ENCODE measurements at places on chromosomes 11 and 22.

DNA sequence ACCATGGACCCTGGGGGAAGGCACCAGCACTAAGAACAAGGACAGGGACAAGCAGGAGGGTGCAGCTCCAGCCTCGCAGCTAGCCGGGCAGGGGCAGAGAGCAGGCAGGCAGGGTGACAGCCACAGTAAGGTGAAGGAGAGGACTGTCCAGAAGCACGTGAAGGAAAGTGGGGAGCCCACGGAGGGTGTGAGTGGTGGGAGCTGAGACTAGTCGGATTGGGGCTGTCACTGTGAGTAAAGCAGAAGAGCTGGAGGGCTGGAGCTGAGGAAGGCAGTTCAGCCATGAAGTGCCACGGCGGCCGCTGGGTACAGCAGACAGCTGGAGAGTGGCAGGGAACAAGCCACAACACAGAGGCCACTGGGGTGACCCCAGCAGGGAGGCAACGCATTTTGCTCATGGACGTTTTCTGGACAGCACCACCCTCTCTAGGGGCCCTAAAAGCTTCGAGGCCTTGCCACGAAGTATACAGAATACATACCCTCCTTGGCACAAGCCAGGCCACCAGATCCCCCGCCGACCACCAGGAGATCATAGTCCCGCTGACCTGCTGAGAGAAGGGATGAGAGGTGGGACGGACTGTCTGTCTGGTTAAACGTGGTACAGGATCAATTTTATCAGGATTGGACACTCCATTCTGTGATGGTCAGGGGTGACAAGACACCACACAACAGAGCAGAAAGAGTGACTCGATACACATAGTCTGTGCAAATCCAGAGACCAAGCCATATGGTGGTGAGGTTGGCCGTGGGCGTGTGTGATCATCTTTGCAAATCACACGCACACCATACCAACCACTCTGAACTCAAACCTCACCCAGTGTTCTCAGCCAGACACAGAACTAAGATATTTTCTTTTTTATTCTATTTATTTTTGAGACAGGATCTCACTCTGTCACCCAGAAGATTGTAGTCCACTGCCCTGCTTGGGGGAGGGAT is 10.8 kb upstream of the COMT start:
- DNase-seq = no peak

- DNase-seq = no peak
Measured at GRCh38 chr11:104324276-104324675, 160.3 kb upstream of the PDGFD start.

- no peak for DNase-seq
Measured at GRCh38 chr11:90717522-90717921, 494.7 kb upstream of the CHORDC1 start.

- no peak for DNase-seq
Measured at GRCh38 chr11:93767018-93767417, 17.1 kb upstream of the MED17 start.

DNA sequence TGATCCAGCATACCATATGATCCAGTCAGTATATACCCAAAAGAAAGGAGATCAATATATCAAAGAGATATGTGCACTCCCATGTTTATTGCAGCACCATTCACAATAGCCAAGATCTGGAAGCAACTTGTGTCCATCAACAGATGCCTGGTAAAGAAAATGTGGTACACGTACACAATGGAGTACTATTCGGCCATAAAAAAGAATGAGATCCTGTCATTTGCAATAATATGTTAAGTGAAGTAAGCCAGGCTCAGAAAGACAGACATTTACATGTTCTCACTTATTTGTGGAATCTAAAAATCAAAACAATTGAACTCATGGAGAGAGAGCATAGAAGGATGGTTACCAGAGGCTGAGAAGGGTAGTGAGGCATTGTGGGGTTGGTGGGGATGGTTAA is 27.0 kb downstream of the SNU13 start:
- no peak for DNase-seq

DNA sequence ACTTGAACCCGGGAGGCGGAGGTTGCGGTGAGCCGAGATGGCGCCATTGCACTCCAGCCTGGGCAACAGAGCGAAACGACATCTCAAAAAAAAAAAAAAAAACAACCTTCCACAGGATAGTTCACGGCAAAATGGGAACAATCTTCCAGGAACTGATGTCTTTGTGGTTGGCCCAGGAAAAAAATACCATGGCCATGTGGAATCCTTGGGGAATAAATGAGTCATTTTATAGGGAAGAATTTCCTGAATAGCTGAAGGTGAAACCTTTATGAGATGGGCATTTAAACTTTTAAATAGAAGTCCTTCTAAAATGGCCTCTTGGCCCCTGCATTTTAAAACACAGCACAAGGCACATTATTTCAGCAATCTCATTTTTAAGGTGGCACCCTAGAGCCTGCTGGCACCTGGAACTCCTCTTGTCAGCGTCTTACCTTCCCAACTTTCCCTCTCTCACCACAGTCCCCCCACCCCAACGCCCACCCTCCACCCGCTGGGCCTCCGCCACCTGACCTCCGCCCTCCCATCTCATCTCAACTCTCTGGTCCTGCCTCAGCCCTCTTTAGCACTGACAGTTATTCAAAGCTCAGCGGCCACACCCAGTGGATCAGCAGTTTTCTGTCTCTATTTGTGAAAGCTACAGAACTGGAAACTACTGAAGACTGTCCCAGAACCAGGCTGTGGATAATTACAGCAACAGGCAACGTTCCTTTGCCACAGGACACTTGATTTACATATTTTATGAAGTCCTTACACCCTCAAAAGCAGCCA is 43.1 kb downstream of the SCGB1A1 start:
- no peak for DNase-seq

DNA sequence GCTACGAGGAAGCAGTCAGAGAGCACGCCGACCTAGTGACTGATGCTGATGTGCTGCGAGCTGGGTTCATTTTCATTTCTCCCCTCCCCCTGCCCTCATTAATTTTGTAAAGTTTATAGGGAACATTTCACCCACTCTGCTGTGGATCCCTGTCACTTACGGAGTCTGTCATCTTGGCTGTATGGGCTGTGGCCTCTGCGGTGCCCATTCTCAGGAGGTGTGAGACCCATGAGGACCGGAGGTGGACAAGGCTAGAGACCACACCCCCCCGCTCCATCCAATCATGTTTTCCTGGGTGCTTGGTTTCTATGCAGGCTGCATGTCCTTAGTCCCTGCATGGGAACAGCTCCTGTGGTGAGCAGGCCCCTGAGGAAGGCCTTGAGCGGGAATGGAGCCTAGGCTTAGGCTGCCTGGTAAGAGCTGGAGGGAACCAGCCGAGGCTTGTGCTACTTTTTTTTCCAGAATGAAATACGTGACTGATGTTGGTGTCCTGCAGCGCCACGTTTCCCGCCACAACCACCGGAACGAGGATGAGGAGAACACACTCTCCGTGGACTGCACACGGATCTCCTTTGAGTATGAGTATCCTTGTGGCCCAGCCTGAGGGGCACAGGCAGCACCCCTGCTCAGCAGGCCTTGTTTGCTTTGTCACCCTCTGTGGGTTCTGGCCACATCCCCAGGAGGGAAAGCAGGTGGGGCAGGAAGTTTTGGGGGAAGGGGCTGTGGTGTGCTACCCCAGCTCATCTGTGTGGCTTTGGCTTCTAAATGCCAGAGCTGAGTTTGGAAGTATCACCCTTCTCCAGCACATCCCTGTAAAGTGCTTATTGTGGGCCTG is 19.1 kb downstream of the CLDN5 start:
- DNase-seq = no peak

DNA sequence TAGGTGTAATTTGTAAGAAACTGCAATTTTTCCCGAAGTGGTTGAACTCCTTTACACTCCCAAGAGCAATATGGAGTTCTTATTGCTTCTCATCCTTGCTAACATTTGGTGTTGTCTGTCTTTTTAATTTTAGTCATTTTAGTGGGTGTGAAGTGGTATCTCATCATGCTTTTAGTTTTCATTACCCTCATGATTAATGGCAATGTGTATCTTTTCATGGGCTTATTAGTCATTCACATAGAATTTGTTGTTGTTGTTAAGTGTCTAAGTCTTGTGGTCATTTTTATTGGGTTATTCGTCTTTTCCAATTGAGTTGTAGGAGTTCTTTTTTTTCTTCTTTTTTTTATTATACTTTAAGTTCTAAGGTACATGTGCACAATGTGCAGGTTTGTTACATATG is 238.3 kb upstream of the SESN3 start:
- DNase-seq = no peak
